ENCODE measurements at places on chromosomes 4 and X.
A peak's percentile ranks its signal among the peaks of the same experiment; 100 is the strongest.

DNA sequence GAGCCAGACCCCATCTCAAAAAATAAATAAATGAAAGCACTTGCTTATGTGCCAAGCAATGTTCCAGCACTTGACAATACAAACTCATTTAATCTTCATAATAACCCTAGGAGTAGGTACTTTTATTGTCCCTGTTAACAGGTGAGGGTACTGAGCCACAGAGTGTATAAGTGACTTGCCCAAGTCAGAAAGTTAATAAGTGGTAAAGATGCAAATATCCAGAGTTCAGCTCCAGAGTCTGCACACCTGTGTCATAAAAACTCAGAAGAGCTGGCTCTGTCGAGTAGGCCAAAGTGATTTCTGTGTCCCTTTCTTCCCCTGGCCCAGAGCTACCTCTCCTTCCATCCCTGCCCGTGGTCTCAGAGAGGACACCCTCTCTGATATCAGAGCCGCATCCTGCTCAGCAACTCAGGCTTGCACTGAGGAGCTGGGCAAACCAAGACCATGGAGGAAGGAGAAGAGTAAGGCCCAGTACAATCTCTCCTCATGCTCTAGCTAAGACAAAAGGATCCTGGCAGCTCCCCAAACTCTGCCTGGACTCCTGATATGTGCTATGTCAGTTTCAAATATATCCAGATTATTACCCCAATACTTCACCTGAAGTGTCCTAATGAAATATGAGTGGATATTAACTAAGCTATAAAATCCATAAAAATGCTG lies 136.3 kb downstream of the HS6ST2 start:
- DNase-seq, result no peak

- DNase-seq, result no peak
Observed at GRCh38 chr4:183918696-183919095, 13.6 kb downstream of the STOX2 start.

DNA sequence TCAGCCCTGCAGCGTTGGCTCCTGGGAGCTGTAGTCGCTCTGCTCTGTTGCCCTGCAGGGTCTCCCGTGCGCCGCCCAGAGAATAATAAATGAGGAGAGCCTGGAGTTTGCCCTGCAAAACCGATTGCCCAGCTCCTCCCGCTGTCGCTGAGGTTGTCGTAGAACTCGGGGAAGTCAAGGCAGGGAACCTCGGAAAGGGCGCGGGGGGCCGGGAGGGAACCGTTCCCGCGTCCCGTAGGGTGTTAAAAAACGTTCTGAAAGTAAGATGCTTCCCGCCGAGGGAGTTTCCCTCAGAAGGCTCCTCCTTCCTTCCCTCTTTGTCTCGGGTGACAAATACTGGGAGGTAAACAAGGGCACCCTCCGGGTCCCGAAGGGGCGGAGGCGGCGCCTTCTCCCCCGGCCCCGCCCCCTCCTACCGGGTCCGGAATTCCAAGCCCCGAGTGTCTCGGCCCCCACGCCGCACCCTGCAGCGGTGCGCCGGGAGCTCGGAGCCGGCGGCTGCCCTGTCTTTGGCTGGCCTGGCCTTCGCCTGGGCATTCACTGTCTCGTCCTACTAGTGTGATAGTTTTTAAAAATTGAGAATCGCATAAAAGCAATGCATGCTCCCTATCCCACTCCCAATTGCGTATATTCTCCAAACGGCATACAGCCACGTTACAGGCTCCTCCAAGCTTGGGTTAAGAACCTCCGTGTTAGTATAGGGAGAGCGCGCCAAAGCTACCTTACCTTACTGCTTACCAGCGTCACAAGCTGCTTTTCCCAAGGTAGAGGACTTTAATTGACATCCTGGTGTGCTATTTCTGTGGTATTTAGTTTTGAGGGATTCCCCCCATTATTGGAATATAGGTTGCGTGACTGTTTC lies 964 bp upstream of the HMGB2 start:
- DNase-seq, result peak; percentile 82

- no peak for DNase-seq
Observed at GRCh38 chr4:56737666-56738065, 56.6 kb upstream of the HOPX start.

All from SK-MEL-5 (cell line).